ENCODE measurements at places on chromosomes 6 and 20.

- DNase-seq = no peak
Observed at GRCh38 chr6:3314621-3315467, 56.1 kb downstream of the PSMG4 start.

GRCh38 chr20:56859039-56859800 is 230.1 kb downstream of the TFAP2C start:
- DNase-seq = no peak

- DNase-seq = no peak
Observed at GRCh38 chr6:35718911-35719381, 17.9 kb upstream of the ARMC12 start.

DNA sequence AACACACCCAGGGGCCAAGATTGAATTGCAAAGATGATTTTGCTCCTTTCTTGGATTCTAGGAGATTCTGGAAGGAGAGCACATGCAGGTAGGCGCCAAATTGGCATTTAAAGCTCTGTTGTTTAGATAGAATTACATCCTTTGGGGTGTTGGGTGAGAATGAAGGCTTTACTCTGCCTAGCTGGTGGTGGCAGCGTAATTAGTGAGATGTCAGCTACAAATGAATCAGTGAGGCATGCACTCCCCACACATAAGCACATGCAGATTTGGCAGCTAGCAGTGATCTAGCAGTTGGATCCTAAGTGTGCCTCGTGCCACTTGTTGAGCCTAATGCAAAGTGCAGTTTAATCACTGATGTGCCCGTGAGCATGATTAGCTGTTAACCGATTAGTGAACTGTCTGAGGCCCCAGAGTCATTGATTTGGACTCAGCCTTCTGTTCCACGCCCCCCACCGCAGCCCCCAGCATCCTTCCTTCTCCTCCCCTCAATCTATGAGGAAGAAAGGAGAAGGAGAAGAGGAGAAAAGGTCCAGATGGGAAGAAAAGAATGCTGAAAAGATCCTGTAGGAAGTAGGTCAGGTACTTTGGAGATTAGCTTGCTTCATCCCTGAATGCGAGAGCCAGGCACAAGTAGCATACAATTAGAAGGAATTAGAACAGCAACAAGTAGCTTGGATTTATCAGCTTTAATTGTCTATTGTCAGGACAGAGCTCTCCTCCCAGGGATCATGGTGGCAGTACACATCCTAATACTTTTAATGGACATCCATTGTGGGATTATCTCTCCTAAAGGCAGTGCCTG is 6.0 kb upstream of the PRDM1 start:
- no peak for DNase-seq

GRCh38 chr6:124148236-124148957 is 344.7 kb downstream of the NKAIN2 start:
- no peak for DNase-seq

GRCh38 chr20:8428988-8429387 is 296.9 kb downstream of the PLCB1 start:
- DNase-seq = no peak

DNA sequence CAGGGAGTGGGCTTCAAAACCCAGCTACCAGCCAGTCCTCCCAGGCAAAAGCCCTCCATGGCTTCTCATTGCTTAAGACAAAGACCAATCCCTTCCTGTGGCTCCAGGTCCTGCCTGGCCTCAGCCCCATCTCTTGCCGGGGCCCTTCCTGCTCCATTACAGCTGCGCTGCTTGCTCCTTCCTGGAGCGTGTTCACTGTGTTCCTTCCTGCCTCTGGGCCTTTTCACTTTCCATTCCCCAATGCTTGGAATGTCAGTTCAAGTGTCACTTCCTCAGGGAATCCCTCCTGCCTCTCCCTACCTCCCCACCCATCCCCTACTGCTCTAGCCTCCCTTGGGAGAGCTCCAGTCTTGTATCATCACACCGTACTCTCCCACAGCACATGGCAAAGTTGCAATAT is 11.1 kb upstream of the ITPR3 start:
- no peak for DNase-seq

DNA sequence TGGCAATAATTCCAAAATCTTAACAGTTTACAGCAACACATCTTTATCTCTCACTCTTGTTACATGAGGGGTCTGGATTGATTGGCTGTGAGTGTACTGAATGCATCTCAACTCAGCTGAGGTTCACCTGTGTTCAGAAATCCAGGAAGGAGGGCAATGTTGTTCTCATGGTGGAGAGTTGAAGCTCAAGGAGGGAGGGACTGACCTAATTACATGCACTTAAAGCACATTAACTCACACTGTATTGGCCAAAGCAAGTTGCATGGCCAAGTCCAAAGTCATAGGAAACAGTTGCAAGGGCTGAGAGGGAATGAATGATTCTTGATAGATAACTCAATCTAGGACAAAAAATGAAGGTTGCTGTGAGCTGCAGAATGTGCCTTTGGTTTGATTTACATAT is 102.2 kb downstream of the DOK5 start:
- no peak for DNase-seq

GRCh38 chr6:21198032-21198640 is 395.4 kb upstream of the SOX4 start:
- DNase-seq = no peak

- DNase-seq = no peak
Observed at GRCh38 chr6:102149191-102149590, 755.7 kb downstream of the GRIK2 start.

GRCh38 chr6:52209770-52210169 is 23.6 kb downstream of the IL17A start:
- DNase-seq = no peak

- DNase-seq = no peak
Observed at GRCh38 chr20:57438552-57438951, 47.4 kb downstream of the RBM38 start.

GRCh38 chr6:33202799-33203198 is 1.7 kb upstream of the HSD17B8 start:
- no peak for DNase-seq

- DNase-seq = no peak
Observed at GRCh38 chr6:155054491-155055250, 59.6 kb downstream of the TIAM2 start.

DNA sequence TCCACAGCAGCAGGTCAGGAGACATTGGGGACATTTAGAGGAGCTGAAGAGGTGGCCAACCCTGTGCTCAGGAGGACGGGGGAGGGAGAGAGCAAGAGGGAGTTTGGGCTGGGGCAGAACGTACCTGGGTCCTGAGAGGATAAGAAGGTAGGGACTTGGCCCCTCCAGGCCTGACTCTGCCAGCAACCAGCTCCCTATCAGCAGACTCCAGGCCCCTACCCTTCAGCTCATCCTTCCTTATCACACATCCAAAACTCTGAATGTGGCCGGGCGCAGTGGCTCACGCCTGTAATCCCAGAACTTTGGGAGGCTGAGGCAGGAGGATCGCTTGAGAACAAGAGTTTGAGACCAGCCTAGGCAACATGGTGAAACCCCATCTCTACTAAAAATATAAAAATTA is 5.0 kb downstream of the STMN3 start:
- DNase-seq = no peak

- no peak for DNase-seq
Observed at GRCh38 chr6:129402244-129402643, 307.7 kb downstream of the ARHGAP18 start.

DNA sequence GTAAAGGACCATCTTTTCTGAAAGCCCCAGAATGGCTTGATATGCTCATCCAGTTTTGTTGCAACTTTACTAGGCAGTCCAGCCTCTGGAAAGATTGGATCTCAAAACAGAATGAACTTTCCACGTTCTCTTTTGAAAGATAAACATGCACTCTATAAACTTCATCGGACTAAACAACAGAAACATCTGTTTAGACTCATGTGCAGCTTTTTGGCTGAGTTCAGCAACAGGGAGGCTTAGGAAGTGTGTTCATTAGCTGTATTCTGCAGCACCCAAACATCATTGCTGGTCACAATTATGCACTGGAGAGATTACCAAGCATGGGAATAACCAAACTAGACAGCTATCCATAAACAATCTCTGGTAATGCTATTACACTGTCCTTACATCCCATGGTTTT is 180.5 kb downstream of the TENT5A start:
- DNase-seq = no peak

DNA sequence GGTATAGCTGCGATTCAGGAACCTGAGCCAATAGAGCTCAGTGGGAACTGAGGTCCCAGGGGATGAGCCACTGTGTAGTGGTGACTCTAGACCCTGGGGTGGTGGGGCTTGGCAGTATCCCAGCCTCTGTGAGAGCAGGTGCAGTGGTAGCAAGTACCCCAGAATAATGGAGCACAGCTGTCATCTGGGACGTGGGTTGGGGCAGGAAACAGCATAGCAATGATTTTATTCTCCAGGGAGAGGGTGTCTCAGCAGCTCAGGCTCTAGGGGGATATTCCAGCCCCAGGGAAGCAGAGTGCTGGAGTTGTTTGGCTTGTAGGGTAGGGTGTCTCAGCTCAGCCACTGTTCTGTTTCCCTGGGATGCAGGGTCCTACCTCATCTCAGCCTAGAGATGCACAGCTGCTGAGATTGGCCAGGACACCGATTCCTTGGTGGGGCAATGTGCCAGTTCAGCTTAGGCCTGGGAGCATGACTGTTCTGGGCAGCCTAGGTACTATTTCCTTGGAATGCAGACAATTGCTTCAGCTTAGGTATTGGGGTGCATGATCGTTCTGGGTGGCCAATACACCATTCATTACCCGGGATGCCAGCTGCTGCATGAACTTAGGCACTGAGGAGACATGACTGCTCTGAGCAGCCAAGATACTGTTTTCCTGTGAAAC is 34.0 kb upstream of the NUP153 start:
- DNase-seq = no peak

DNA sequence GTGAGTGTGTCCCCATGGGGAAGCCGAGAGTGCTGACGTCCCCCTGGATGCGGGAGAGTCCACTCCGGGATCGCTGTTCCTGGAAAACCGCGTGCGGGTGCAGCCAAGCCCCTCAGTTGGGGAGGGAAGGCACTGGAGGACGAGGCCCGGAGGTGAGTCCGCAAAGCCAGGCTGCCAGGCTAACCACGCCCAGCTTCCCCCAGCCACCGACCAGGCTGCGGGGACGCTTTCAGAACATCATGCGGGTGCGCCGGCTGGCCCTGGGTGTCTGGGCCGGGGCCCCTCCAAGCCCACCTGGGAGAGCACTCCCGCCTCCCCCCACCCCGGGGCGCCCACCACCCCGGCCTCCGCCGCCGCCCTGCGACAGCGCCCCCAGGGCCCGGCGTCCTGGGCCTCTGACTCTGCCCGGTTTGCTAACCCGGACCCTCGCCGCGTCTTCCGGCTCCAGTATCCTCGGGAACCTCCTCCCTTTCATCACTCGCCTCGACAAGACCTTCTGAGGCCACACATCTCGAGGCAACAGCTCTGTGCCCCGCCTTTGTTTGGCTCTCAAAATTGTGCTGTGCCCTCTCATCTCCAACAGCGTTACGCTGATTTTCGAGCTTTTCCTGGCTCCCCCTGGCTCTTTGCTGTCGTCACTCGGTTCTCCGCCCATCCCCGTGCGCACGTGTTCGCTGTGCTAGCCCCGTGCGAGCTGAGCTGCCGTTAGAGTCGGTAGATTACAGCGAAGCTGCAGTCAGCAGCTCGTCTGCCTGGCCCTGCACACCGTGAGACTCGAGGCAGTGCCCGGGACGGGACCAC is 47.1 kb upstream of the ENTPD6 start:
- DNase-seq = no peak

- DNase-seq = no peak
Observed at GRCh38 chr6:157328108-157328692, 4.9 kb upstream of the TMEM242 start.

DNA sequence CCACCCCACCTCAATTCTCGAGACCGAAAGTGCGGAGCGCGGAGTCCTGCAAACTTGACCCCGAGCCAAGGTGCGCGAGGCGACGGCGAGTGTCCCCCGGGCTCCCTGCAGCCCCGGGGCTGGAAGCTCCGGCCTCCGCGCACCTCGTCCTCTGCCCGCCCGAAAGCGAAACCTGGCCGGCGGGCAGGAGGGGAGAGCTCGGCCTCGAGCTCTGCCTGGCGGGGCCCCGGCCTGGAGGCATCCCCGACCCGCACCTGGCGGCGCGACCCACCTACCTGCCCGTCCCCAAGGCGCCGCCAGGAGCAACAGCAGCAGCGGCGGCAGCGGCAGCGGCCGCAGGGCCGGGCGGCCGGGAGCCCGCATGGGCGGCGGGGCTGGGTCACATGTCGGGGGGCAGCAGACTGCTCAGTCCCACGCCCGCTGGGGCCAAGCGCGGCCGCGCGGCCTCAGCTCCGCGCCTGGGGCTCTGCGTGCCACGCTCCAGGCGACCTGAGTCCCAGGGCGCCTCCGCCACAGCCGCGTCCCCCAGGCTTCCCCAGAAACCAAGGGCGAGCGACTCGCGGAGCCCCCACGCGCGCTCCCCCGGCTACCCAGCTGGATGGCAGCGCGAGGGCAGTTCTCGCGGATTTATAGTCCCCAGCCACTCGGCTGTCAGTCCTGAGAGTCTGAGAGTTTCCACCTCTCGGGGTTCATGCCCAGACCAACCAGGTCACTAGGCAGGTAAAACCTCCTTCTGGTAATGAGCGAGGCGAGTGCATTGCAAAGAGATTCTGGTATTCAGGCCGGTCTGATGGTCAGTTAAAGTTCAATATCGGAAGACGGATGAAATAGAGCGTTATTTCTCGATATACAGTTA is at the start of gene IL20RA:
Gene IL20RA, minus strand, starts transcription at position 600 of the 856 bp plus-strand sequence. Its CDS starts 237 bp downstream, at position 363.
- no peak for DNase-seq

- DNase-seq = no peak
Observed at GRCh38 chr6:2257363-2257762, 12.0 kb upstream of the GMDS start.

DNA sequence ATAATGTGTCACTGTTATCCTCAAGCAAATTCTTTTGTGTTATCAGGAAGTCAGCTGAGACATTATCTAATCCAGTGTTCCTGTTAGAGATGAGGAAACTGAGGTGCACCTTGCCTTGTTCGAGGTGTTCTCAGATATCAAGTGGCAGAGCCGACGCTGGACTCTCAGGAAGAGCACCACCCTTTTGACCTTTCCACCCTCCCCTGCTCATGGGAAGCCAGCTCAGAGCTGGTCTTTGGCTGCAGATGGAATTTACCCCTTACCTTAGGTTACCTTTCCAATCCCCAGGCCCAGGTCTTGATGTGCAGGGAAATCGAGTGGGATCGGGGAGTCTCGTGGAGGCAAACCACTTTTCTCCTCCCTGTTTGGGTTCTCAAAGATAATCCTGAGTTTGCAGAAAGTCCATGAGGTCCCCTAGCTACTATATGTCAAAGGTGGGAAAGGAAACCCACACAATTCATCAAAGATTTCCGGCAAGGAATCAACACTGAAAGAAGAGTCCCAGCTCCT is 62.9 kb upstream of the PIM1 start:
- no peak for DNase-seq

GRCh38 chr6:144757730-144758129 is 472.6 kb downstream of the UTRN start:
- no peak for DNase-seq

GRCh38 chr6:46407776-46408530 is 83.3 kb downstream of the RCAN2 start:
- DNase-seq = no peak

All from cortex of kidney (tissue), 1 donor.